Kidney epithelial cell (primary cell): ENCODE measurements at places on chromosomes 1 and 21.

- DNase-seq: no peak
These were observed 110.8 kb downstream of the GREM2 start for GRCh38 chr1:240501115-240501514.

GRCh38 chr1:67274623-67275325 lies 32.9 kb upstream of the IL12RB2 start:
- DNase-seq: no peak

DNA sequence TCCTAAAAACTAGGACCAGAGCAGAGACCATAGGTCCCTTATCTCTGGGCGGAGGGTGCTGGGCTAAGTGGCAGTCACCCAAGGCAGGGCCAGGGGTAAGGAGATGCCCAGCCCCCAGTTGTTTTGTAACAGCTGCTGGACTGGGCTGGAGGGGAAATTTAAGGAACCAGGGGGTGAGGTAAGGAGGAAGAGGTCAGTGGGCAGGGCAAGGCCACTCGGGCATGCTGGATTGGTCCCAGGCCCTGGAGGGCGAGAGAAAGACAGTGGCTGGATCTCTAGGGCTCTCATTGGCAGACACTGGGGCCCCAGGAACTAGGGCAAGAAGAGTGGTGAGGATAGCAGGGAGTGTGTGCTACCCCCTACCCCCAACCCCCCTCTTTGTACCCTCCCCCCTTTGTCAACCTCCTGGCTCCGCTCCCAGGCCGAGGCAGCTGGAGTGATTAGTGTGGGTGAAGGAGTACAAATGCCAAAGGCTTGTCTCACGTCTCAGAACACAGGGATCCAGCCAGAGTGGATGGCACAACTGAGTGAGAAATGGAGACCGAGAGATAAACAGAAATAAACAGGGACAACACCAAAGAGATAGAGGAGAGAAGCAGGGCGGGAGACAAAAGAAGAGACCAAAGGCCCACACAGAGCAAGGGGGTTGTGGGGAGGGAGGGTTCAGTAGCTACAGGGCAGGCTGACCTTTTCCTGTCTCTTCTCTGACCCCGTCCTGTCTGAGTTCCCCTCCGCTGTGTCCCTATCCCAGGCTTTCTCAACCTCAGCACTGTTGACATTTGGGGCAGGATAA lies 20.5 kb upstream of the THRAP3 start:
- no peak for DNase-seq

- DNase-seq: peak; percentile 97
These were observed 34.3 kb upstream of the ECE1 start for GRCh38 chr1:21324368-21325141.

DNA sequence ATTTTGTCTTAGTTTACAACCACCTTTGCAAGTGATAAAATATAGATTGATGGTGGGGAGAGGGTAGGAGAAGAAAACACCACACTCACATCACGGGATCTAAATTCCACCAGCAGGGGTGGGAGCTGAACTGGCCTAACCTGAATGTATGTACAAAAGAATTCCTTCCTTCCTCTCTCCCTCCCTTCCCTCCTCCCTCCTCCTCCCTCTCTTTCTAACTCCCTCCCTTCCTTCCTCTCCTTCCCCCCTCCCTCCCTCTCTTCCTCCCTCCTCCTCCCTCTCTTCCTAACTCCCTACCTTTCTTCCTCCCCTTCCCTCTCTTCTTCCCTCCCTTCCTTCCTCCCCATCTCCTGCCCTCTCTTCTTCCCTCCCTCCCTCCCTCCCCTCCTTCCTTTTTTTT lies 40.2 kb downstream of the HIVEP3 start:
- DNase-seq: no peak

DNA sequence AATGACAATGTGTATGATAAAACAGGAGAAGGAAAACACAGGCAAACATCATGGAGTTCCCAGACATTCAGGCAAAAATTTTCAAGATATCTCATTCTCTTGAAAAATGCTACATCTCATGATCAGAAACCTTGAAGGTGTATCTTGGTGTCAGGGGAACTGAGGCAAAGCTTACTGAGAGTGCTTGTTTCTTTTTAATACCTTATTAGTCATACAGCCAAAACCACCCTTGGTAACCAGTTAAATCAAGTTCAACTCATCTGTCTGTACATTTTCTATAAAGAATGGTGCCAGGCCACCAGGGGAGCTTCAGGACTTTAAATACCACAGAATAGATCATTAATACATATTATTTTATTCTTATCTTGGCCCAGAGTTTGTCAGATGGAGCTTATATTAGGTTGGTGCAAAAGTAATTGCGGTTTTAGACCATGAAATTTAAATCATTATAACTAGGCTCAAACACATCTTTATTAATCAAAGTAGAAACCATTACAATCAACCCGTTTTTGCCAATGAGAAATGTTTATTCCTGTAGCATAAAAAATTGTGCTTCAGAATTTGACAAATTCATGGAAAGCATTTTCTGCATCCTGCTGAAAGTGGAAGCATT lies 1036.0 kb downstream of the AMY1C start:
- DNase-seq: no peak

- no peak for DNase-seq
These were observed 24.2 kb upstream of the ITPKB start for GRCh38 chr1:226762988-226763904.

DNA sequence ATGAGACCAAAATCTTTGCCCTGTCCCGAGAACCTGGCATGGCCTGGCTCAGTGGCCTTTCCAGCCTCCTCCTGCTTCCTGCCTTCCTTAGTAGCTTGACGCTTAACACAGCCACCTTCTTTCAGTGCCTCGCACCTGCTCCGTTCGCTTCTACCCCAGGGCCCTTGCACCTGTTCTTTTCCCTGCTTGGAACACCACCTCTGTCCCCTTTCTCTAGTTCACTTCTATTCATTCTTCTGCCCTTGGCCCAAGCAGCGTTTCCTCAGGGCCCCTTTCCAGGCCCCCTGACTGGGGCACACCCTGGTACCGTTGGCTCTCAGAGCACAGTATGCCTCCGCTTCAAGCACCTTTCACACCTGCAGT lies 9.0 kb upstream of the HTR6 start:
- no peak for DNase-seq

- no peak for DNase-seq
These were observed 141.5 kb upstream of the ERG start for GRCh38 chr21:38639571-38640354.

GRCh38 chr1:110050602-110051261 lies 16.3 kb downstream of the STRIP1 start:
- no peak for DNase-seq

DNA sequence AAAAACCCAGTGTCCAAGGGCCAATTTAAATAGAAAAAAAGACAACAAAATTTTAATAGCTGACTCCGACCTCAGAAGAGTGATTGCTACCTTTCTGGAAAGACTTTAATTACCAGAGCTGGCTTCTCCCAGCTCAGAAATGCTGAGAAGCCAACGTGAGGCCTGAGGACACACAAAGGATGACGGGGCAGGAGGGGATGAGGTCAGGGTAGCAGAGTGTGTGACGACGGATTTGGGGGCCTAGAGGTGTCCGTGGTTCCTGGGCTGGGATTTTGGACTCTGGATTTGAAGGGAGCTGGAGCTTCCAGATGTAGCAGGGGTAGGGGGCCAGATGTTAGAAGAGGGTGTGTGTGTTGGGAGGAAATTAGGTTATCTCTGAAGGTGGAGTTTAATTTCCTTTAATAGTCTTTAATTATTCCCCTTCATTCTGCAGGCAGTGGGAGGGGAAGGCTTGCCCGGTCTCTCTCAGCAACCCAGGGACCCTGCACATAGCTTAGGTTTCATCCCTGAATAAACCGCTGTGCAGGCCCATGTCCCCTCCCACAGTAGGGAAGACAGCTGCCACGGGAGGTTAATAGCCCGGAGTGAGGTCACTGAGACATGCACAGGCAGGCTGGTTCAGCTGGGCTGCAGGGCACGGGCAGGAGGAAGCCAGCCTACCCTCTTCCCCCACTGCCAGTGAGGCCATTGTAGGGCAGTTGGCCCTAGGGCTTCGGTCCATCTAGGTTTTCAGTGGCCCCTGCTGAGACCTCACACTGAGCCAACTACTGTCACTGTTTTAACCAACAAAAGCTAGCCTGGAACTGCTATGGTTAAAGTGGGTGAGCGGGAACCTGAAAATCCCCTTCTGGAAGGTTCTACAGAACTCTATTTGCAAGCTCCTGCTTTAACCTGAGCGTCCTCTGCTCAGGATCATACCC lies 3.8 kb upstream of the PADI3 start:
- peak; percentile 16 for DNase-seq
